ENCODE measurements at places on chromosomes 5 and 9.

DNA sequence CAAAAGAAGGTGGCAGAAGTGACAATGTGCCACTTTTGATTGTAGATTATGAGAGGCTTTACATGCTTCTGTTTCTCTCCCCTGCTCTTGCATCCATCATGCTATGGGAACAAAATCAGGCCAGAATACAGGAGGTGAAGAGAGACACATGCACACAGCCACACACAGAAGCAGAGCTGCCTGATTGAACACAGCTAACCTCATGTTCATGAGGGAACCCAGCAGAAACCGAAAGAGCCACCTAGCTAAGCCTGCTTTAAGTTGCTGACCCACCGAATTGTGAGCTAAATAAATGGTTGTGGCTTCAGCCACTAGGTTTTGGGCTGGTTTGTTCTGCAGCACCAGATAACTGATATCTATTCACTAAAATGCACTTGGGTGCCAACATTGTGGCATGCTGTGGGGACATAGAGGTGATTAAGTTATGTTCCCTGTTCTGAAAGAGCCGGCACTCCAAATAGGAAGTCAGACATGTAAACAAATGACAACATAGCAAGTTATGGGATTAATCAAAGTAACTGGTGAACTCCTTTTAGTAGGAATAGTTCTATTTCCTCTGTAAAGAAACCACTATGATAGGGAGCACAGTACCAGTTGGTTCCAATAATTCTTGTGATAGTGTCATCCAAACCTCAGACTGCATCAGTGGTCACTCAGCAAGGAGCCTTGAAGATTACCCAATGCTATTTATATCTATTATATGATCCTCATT, 93.6 kb upstream of the TNC start:
- no peak for DNase-seq

- no peak for DNase-seq
Observed at GRCh38 chr5:45507178-45507577, 189.0 kb downstream of the HCN1 start.

GRCh38 chr9:108017671-108018070, 528.1 kb upstream of the KLF4 start:
- DNase-seq, result no peak

DNA sequence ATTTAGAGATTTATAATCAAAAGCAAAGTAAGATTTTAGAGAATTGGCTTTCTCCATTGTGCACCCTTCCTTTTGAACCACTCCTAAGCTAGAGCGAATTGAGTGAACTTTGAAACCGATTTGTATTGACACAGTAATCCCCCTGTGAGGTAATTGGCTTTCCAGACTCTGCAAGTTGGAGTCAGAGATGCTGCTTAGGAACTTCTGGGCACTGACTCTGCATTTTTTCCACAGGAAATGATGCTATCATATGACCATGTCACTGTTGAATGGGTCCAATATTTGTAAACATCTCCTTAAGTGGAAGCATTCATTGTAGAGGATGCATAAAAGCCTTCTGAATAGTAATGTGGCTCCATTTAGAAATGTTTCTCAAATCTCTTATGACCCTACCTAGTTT, 394.4 kb upstream of the ZNF608 start:
- DNase-seq, result no peak

DNA sequence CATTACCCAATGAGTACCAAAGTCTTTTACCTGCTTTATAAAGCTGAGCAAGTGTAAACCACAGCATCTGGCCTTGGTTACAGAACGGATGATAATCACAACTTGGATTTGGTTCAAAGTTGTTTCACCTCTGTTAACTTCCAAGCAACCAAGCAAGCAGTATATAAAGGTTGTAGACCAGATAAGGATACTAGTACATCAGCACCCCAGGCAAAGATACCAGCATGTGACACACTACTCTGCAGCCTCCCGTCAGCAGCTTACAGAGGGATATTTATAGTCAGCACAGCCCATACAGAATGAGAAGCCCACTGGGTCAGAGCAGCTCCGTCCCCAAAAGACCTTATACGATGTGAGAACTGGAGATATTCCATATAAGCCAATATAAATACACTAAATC, 193.3 kb downstream of the SMARCA2 start:
- DNase-seq, result no peak

GRCh38 chr5:127886081-127886480, 182.9 kb downstream of the CCDC192 start:
- DNase-seq, result no peak

GRCh38 chr9:36392489-36392888, 7.6 kb downstream of the RNF38 start:
- DNase-seq, result no peak

- DNase-seq, result no peak
Observed at GRCh38 chr9:116643691-116644090, 43.4 kb upstream of the TRIM32 start.
